ENCODE measurements at places on chromosomes 2 and 18.
A peak's percentile ranks its signal among the peaks of the same experiment; 100 is the strongest.

- DNase-seq, result peak; percentile 82
These were observed 81.9 kb downstream of the MOGAT1 start for GRCh38 chr2:222753251-222753824.

GRCh38 chr18:75507636-75508035 is 80.1 kb upstream of the SMIM21 start:
- DNase-seq, result no peak

GRCh38 chr2:217162533-217162932 is 302.7 kb upstream of the TNP1 start:
- DNase-seq, result no peak

- DNase-seq, result no peak
These were observed 17.8 kb upstream of the ATL2 start for GRCh38 chr2:38394903-38395341.

GRCh38 chr2:177682836-177683660 is 290.5 kb downstream of the AGPS start:
- no peak for DNase-seq

Data from NCI-H1092 (cell line).